ENCODE measurements at places on chromosomes 6 and 20. TPM values are rescaled to one million over a fixed set of nuclear protein-coding genes. Genes with fewer than 3 reads are reported as not detected.

The LSM14B gene
- 43.4 TPM for total RNA-seq

The SLC24A3 gene
- total RNA-seq = not detected

The HTR1E gene
- not detected for total RNA-seq

The HCK gene
- not detected for total RNA-seq

The RCAN2 gene
- total RNA-seq = not detected

The NMBR gene
- 0.11 TPM for total RNA-seq

The CD24 gene
- total RNA-seq = 0.92 TPM

The AHI1 gene
- 9.9 TPM for total RNA-seq

The KIF25 gene
- total RNA-seq = not detected

The SMPD2 gene
- total RNA-seq = 10.7 TPM

The HLA-DQB2 gene
- total RNA-seq = not detected

The L3MBTL1 gene
- total RNA-seq = 2.8 TPM

The CTCFL gene
- total RNA-seq = not detected

The TUBB1 gene
- not detected for total RNA-seq

The LRRN4 gene
- not detected for total RNA-seq

The ZCCHC3 gene
- total RNA-seq = 19.0 TPM

The HLA-DQB1 gene
- not detected for total RNA-seq

The SEL1L2 gene
- total RNA-seq = not detected

The MAP7 gene
- total RNA-seq = 0.66 TPM

The TENT5A gene
- total RNA-seq = 6.9 TPM

The SLC35D3 gene
- not detected for total RNA-seq

The DHX16 gene
- total RNA-seq = 46.9 TPM

The GJA10 gene
- not detected for total RNA-seq

The CCN5 gene
- total RNA-seq = not detected

The CRIP3 gene
- total RNA-seq = not detected

The SDCBP2 gene
- total RNA-seq = 7.0 TPM

The SLC32A1 gene
- not detected for total RNA-seq

The MAPK13 gene
- 2.5 TPM for total RNA-seq

The TTK gene
- total RNA-seq = 33.0 TPM

The SLC22A16 gene
- total RNA-seq = not detected

The ZNF322 gene
- total RNA-seq = 15.6 TPM

The PKIB gene
- 0.13 TPM for total RNA-seq

The CRISP3 gene
- total RNA-seq = not detected

The ADA gene
- 16.7 TPM for total RNA-seq

The CDYL gene
- 26.7 TPM for total RNA-seq

The SIRPA gene
- 14.5 TPM for total RNA-seq
